ENCODE measurements at places on chromosomes 11 and 22.

DNA sequence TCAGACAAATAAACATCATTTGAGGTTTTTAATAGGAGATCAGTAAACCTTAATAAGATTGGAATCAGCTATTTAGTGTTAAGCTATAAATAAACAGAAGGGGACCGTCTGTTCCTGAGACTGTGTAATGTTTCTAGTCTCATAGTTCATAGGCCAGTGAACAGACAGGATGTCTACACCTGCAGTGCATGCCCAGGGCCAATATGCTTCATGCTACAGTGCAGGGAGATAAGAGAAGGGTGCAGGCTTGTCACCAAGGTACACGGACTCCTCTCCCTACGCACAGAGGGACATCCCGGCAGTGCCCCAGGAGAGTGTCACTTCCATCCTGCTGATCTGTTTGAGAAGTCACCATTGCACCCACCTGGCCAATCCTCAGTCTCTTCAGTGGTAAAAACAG, 148.6 kb downstream of the OPCML start:
- DNase-seq, result no peak

DNA sequence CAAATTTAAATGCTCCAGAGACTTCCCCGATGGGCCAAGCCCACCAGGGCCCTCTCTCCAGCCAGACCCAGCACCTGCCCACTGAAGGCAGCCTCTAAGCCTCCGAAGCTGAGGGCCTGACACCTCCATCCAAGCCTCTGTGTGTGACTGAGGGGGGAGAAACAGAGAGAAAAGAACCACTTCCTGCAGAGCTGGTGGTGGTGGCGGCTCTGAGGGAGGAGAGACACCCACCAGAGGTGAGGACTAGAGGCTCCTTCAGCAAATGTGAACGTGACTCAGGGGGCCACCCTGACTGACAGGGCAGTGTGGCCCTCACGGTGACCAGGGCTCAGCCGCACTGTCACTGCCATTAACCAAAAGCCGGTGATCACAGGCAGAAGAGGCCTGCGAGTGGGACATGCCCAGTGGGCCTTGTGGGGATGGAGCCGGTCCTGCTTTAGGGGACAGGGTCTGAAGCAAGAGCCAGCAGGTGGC, 31.0 kb upstream of the CD5 start:
- no peak for DNase-seq

DNA sequence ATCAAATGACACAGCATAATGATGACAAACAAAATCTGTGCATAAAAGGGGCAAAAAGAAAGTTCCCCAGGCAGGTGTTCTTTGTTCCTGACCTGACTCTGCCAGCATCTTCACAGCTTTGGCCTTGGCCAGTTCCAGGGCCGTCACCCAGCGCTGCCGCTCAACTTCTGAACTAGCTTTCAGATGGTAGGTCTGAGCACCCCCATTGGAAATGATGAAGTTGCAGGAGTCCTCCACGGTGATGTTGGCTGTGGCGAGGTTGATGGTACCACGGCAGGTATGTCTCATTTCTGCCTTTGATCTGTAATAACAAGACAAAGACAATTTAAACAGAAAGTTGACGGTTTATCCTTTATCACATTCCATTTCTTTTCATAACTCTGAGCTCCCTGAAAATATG, 5.3 kb downstream of the OSBP start:
- DNase-seq, result no peak

DNA sequence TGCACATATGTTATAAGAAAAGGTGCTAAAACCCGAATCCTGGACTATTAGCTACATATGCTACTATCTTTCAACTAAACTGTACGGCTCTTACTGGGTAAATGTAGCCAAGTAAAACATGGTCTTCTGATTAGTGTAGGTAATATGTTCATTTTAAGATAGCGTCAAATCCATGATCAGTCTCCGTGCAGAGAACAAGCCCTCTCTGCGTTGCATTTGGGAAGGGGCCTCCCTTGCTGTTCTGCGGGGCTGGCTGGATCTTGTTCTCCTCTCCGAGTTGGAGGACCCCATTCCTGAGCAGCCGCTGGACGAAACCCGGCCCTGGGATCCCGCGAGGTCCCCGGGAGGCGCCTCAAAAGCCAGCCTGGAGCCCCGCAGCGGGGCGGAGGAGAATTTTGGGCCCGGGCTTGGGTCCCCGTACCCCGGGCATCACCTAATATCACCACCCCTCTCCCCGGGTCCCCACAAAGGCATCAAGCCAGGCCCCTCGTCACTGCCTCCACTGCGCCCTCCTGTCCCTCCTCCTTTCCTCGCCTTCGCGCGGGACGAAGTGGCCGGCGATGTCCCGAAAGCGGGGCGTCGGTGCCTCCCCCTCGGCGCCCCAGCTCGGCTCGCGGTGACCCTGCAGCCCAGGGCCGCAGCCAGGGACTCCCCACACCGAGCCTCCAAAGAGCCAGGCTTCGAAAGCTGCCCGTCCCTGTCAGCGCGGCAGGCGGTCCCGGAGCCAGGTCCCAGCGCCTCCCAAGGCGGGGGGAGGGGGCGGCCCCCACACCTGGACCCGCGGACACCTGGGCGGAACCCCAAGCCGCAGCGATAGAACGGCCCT, 54.5 kb upstream of the FBXO3 start:
- DNase-seq, result no peak
